Upper lobe of right lung (tissue), 1 donor: ENCODE measurements at places on chromosomes 13 and 19.

- DNase-seq = no peak
Measured at GRCh38 chr13:50326811-50327210, 311.6 kb downstream of the KCNRG start.

- no peak for DNase-seq
Measured at GRCh38 chr13:54029226-54029625, 1000.6 kb downstream of the OLFM4 start.

DNA sequence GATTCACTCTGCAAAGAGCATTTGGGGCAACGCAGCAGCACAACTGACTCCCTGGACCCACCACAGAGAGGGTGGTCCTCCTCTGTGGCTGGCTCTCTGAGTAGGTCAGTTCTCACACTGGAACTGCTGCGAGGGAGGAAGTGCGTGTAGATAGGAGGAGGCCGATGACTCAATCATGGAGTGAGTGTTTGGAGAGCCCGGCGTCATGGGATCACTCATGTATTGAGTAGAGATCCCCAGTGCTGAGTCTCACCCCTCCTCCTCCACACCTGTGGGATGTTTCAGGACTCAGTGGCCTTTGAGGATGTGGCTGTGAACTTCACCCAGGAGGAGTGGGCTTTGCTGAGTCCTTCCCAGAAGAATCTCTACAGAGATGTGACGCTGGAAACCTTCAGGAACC is 8.9 kb downstream of the ZNF101 start:
- DNase-seq = no peak

DNA sequence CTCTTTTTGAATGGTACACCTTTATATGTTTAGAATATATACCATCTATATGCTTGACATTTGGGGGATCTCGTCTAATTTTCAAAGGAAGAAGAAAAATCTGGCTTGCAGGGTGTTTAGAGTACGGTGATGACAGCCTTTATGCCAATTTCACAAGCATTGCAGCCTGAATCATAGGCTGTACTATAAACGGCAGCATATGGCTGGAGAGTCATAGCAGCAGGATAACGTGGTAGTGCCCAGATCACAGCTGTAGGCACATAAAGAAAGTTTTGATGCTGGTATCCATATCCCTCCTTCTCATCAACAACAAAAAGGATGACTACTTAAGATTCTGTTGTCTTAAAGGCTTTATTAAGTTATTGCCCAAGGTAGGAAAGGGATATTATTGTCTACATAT is 253.0 kb downstream of the PCDH9 start:
- no peak for DNase-seq

- DNase-seq = no peak
Measured at GRCh38 chr19:32537580-32537979, 43.4 kb upstream of the PDCD5 start.

- DNase-seq = no peak
Measured at GRCh38 chr19:18541258-18541991, 1.9 kb downstream of the FKBP8 start.

DNA sequence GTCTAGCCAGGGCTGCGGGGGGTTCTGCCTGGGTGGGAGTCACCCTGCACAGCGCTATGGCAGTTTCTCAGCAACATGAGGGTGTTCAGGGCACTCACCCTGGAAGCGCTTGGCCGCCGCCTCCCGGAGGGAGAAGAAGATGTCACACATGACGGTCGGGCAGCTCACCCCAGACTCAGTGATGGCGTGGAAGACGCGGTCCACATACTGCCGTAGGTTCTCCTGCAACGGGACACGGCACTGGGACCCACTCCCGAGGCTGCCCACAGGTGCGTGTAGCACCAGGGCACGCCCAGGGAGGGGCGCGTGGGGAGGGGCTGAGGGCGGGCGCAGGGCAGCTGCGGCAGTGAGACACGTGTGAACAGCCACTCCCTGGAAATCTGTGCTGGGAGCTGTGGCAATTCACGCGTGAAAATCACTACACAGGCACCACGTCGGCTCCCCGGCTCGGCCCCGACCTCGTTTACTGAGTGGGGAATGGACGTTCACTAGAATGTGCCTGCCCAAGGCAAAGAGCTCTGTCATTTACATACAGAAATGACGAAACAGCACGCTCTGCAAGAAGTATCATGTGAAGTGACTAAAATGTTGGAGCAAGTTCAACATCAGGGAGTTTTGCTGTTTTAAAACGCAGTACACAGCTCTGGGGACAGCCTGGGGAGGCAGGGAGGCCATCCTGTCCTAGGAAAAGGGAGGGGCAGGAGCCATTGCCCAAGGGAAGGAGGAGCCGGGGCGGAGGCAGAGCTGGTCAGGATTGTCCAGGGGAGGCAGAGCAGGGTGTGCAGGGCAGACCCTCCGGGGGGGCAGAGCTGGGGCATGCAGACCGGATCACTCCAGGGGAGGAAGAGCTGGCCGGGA is 41.5 kb upstream of the C13orf46 start:
- peak; percentile 82 for DNase-seq

DNA sequence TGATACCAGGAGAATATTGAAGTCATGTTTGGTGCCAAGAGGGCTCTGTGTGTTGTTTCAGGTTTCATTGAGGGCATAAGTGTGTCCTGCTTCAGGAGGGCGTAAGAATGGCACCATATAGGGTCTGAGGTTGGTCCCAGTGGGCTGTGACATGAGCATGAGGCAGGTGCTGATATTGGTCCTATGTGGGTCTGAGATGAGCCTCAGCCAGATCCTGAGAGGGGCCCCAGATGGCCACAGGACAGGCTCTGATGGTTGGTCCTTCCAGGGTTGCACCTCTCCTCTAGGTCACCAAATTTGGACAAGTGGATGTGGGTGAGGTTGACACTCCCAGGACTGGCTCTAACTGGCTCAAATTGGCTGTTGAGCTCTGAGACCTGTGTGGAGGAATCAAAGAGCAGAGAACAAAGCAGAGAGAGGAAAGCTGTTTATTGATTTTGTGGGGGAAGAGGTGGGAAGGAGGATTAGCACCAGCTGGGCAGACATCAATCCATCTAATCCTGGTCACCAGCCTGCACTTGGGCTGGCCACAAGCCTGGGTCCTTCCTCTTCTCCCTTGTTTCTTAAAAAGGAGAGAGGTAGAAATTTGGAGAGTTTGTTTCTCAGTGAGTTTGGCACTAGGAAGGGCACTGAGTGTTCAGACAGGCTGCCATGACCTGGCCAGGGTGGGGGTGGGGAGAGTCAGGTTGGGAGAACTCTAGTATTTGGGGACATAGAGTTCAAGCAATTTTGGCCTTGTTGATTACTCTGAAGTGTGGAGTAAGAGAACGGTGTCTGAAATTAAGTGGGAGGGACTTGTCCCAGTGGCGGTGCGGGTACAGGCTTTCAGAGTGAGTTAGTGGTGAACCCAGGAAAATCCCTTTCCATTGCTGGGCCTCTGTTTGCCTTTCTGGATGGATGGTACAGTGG is 38.7 kb downstream of the CYP2B6 start:
- no peak for DNase-seq

DNA sequence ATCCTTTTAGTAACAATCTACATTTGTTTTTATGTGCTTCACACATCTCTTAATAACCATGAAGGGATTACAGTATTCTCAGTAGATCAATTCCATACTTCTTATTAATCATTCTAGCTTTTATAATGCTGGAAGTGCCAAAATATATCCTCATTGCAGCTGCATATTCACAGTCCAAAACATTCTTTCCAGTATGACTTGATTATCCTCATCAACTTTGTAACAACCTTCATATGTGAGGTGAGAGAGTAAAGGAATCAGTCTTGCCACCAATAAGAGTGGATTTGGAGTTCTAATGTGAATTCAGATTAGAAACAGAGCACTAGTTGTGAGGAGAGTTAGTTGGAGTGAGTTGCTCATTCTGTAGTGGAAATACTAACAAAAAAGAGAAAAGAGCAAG is 208.0 kb upstream of the SPRY2 start:
- no peak for DNase-seq

GRCh38 chr13:94414708-94415107 is 64.8 kb downstream of the DCT start:
- no peak for DNase-seq

- DNase-seq = no peak
Measured at GRCh38 chr13:60679928-60680694, 283.1 kb downstream of the TDRD3 start.

DNA sequence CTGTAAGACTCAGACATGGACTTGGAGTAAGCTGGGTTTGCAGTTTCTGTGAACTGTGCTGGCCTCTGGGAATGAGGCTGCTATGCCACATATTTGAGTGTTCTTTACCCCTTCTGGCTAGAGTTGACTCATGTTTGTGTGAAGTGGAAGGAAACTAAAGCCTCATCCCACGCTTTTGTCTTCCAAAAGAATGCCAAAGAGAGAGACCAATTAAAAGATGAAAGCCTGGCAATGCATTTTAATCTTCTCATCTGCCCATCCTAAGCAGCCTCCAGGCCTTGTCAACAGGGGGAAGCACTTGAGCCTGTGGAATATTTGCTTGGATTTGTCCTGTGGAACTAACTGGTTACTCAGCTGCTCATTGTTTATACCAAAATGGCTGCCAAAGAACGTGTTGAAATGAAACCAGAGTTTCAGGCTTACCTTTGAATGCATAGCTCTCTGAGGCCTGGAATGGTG is 49.1 kb downstream of the LMO7 start:
- DNase-seq = no peak

DNA sequence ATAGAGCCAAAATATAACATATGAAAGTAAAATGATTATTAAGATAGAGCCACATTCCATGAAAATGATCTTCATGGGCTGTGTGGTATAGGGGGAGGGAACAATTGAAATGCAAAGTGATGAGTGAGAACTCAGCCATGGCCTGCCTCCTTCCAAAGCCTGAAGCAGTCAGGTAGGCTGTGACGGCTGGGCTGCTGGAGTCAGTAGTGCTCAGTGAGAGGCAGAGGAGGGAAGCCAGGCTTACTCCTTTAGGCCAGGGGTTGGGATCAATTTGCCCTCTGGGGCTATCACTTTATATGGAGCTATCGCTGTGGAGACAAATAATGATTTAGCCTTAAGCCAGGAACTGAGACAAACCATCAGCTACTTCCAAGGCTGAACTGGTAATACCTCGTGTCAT is 654.9 kb downstream of the FGF9 start:
- DNase-seq = no peak

DNA sequence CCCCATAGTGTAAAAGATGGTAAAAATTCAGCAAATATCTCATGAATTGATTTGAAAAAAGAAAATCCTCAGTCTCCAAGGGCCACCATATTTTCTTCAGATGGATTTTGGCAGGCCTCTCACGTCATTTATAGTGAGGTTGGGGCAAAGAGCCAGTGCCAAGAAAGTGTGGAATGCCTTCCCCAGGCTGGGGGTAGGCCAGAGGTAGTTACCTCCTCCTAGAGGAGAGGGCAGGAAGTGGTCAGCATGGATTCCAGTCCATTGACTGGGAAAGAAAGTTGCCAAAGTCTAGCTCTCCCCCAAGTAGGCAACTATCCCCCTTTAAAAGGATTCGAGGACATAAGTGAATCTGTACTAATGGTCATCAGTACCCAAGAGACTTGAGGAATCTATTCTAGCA is 68.4 kb upstream of the KCTD4 start:
- no peak for DNase-seq

GRCh38 chr13:99929866-99930265 is 41.7 kb downstream of the ZIC5 start:
- DNase-seq = no peak

GRCh38 chr13:23473221-23473620 is 39.7 kb upstream of the SACS start:
- no peak for DNase-seq

DNA sequence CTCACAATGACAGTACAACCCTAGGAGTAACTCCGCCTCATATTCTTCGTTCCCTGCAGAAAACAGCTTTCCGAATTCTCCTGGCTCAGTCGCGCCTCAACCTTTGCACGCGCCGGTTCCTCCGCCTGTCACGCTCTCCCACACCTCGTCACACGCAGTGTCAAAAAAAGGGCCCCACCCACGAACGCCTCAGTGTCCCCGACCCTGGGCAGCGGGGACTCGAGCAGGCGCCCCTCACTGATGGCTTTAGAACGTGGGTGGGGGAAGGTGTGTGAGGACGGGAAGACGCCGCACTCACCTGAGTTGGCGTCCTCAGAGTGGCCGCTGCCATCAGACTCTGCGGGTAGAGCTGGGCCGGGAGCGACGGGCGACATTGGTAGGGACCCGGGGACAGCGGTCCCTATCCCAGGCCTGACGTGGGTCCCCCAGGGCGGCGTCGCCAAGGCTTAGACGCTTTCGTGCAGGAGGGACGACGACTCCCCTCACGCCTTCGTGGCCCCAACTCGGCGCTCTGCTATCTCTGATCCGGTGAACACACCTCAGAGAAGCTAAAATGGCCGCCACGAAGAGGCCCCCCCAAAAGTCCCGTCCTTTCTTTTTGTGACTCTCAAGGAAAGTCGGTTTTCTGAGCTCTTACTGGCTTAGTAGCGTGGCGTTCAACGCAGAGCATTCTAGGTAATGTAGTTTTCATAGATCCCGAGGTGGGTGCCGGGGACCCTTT is at the start of gene ZNF154:
Gene ZNF154 (minus strand): TSS at position 564 of the 721 bp plus-strand sequence. CDS start 233 bp downstream, at position 331.
- peak; percentile 64 for DNase-seq

GRCh38 chr19:31960474-31960873 is 384.9 kb upstream of the ZNF507 start:
- DNase-seq = no peak

DNA sequence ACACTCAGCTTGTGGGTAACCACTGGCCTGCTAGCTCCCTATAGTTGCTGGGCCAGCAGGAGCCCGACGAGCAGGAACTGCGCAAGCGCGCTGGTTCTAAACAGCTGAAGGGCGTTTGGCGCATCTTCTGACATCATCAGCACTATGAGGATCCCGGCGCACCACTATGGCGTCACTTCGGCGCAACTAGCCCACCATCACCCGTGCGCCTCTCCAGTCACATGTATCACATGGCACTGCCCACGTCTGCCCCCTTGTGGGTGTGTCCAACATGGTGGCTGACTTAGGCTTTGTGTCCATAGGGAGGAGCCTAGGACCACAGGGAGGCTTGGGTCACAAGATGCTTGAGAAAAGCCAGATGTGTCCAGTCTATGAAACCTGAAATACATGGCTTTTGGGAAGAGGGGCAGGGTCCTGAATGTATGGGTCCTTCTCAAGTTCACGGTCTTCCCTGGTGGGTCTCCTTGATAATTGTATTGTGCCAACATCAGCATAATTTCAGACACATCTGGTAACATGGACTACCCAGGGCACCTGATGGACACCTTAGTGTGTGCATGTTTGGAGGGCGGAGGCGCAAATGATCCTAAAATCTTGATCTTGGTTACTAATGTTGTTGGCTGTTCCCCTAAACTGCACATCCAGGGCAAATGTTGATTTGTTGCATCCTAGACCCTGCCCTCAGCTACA is 18.0 kb downstream of the KLK4 start:
- DNase-seq = no peak

DNA sequence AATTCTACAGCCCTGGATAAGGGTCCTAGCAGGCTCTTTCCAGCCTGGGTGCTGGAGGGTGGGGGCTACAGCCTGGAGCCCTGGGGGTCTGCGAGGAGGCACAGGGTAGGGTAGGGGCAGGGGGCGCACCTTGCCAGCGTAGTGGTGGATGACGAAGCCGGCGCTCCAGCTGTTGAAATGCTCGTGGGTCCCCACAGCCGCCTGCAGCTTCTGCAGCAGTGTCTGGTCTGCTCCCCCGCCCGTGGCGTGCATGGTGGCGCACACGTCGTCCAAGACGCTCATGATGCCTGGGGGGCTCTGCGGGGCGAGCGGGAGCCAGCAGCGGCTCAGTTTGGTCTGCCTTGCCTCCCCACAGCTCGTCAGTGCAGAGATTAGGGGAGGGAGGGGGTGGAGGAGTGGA is 30.2 kb upstream of the ZNF414 start:
- DNase-seq = no peak
